CD4-positive, alpha-beta T cell treated with Interleukin-17A for 1 hour (primary cell): ENCODE measurements at places on chromosomes 4 and X.

- DNase-seq, result no peak
Observed at GRCh38 chr4:22091906-22092305, 143.3 kb upstream of the KCNIP4 start.

- no peak for DNase-seq
Observed at GRCh38 chrX:23980011-23980441, 47.0 kb downstream of the KLHL15 start.

DNA sequence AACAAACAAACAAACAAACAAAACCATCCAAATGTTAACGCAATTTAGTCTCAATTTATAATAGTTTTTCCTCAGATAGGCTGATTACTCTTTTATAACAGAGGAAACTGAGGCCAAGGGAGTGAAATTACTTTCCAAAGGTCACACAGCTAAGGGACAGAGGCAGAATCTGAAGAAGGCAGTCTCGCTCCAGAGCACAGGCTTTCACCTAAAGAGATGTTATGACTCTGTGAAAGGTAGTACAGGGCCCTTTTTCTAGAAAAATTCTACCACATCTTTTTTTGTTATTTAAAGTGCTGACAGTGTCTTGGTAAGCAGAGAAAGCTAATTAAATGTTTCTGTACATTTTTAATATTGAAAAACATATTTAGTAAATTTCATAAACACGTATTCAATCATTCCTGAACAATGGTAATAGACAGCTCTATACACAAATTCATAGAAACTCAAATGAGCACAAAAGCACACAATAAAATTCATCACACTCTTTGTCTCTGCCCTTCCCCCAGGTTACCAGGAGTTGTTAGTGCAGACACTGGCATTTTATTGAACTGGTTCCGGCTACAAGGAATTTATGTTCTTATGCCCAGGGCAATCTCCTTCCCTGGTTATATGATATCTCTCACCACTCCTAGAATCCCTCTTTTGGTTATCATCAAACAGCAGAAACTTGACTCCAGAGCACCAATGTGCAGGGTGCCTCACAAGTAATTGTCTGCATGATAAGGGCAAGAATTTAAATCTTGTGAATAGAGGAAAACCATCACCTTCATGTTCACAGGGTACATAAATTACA is 7.7 kb upstream of the APBB2 start:
- no peak for DNase-seq

GRCh38 chr4:102322736-102323135 is 22.5 kb downstream of the SLC39A8 start:
- no peak for DNase-seq

GRCh38 chr4:13922459-13922858 is 294.9 kb upstream of the BOD1L1 start:
- no peak for DNase-seq

GRCh38 chr4:140675599-140676231 is 80.5 kb downstream of the TBC1D9 start:
- no peak for DNase-seq

GRCh38 chr4:48778431-48779094 is 1.5 kb downstream of the FRYL start:
- peak; percentile 7 for DNase-seq
